Spinal cord (tissue), 10 donors: ENCODE measurements at places on chromosomes 2 and 18. TPM values are rescaled to one million over a fixed set of nuclear protein-coding genes. Genes with fewer than 3 reads are reported as not detected.
A peak's percentile ranks its signal among the peaks of the same experiment; 100 is the strongest.

DNA sequence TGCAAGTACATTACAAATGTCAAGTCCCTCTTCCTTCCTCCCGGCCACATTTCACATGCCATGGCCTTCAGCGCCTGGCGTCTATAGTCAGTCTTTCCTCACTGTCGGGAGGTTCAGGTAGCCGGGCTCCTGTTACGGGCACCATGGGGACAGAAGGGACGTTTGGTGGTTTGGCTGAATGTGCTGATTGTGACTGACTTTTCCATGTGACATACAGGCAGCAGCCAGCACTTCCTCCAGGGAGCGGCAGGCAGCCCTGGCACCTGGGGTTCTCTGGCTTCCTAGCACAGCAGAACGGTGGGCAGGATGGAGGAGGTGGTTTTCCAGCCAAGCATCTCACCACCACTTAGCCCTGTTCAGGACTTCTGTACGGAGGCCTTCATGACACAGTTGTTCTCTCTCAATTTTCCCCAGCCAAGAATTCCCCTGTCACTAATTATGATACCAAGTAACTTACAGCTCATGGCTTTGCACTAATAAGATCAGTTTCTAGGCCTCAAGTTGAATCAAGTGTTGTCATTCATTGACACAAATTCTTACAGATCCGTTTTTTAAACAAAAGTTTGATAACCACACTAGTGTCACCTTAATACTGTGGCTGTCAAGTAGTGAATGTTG is 83.9 kb upstream of the REV1 start:
- peaks cover 14% of the 10 kb centered on the region for H3K36me3 ChIP-seq
- H3K27ac ChIP-seq = peak overlapping the region; percentile 65
- no peak overlapping the region for H3K4me3 ChIP-seq
- H3K4me1 ChIP-seq = peaks cover 33% of the 10 kb centered on the region

HRH4 gene
- 0.20 TPM for total RNA-seq

DNA sequence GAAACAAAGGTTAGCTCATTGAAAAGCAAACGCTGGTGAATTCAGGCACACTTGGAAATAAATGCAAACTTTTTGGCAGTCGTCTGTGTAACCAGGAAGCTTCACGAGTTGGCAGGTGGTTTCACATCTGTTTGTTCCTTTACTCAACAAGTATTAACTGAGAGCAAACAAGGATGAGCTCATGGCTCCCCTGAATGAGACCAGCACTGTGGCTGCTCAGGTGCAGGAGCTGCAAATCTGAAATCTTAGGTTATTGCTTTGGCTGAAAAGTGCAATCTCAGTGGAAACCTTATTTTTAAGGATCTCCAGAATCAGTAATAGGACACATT is 46.3 kb downstream of the SH3RF3 start:
- no peak for DNase-seq
- H3K27me3 ChIP-seq = no peaks in the 10 kb centered on the region
- peaks cover 40% of the 10 kb centered on the region for H3K4me1 ChIP-seq
- no peak overlapping the region for H3K4me3 ChIP-seq

DNA sequence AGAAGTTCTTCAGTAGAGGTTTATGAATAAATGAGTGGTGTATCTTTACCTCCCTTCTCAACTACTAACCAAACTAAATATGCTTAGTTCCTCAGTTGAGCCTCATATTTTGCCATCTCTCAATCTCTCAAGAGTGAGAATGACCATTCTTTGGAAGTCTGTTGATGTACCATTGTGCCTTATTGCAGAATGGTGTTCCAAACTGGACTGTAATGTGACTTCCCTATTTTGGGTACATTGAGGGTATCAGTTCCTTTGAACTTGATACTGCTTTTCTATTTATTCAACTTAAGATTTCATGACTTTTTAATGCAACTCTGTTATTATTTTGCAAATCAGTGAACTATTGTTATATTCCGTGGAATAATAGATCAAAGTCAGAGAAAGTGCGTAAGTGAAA is 159.4 kb downstream of the PTPRM start:
- no peak overlapping the region for H3K27ac ChIP-seq
- no peaks in the 10 kb centered on the region for H3K4me1 ChIP-seq

CDKL4 gene
- total RNA-seq = 3.7 TPM

ITPRIPL1 gene
- 2.3 TPM for total RNA-seq

GRCh38 chr2:106113361-106113966 is 80.6 kb downstream of the UXS1 start:
- H3K4me3 ChIP-seq = no peak overlapping the region
- H3K4me1 ChIP-seq = peaks cover 27% of the 10 kb centered on the region
- H3K27me3 ChIP-seq = no peaks in the 10 kb centered on the region
- H3K36me3 ChIP-seq = peaks cover 36% of the 10 kb centered on the region
- DNase-seq = no peak
- no peak overlapping the region for H3K27ac ChIP-seq

WNT10A gene
- 0.17 TPM for total RNA-seq

DNA sequence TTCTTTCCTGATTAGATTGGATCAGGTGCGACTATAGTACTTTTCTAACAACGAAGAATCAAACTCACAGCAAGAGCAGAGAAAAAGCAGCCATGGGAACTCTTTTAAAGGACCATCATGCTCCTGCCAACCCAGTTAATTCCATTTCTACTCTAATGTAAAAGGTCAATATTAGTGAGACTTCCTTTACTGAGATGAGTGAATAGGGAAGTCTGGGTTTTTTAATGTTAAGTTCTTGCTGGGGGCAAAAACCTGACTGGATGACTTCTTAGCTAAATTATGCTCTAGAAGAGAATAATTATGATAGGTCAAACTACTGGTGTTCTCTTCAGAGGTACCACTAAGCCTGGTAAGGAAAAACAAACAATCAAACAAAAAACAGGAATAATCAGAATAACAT is 8.4 kb downstream of the SRBD1 start:
- H3K27ac ChIP-seq = no peak overlapping the region
- DNase-seq = no peak
- H3K4me3 ChIP-seq = no peak overlapping the region
- peaks cover 3% of the 10 kb centered on the region for H3K36me3 ChIP-seq
- no peaks in the 10 kb centered on the region for H3K27me3 ChIP-seq
- no peaks in the 10 kb centered on the region for H3K4me1 ChIP-seq

- no peak overlapping the region for H3K4me3 ChIP-seq
- no peak for DNase-seq
- H3K27ac ChIP-seq = no peak overlapping the region
These were observed 82.8 kb downstream of the ZNF516 start for GRCh38 chr18:76412010-76412817.

RAB11FIP5 gene
- 15.8 TPM for total RNA-seq

GRCh38 chr2:67713376-67713775 is 316.2 kb downstream of the ETAA1 start:
- no peaks in the 10 kb centered on the region for H3K27me3 ChIP-seq
- H3K27ac ChIP-seq = no peak overlapping the region
- DNase-seq = no peak
- no peaks in the 10 kb centered on the region for H3K4me1 ChIP-seq
- H3K36me3 ChIP-seq = no peaks in the 10 kb centered on the region

NEURL3 gene
- total RNA-seq = 0.30 TPM

RGPD3 gene
- 0.88 TPM for total RNA-seq

- H3K27ac ChIP-seq = no peak overlapping the region
- H3K4me3 ChIP-seq = no peak overlapping the region
- H3K4me1 ChIP-seq = no peaks in the 10 kb centered on the region
- no peaks in the 10 kb centered on the region for H3K27me3 ChIP-seq
- H3K36me3 ChIP-seq = peaks cover 45% of the 10 kb centered on the region
These were observed 105.6 kb downstream of the CEP192 start for GRCh38 chr18:13096719-13097118.

GALNT13 gene
- total RNA-seq = 21.6 TPM

SLC5A7 gene
- 40.3 TPM for total RNA-seq

DNA sequence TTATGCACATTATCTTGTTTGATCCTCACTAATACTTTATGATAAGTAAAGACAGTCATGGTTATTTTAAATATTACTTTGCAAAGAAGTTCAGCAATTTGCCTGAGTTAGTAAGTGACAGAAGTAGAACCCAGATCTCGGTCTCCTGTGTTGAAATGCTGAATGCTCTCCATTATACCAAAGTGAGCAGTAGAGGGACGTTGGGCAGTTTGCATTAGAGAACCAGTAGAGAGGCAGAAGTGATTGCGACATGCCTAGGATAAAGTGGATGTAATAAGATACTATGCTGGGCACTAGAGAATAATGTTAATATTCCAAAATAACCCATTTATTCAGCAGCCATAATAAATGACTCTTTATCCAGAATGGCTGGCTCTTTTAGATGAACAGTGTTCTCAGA is 201.0 kb downstream of the PMAIP1 start:
- H3K4me1 ChIP-seq = no peaks in the 10 kb centered on the region
- no peak overlapping the region for H3K4me3 ChIP-seq
- DNase-seq = no peak
- H3K27ac ChIP-seq = no peak overlapping the region
- H3K36me3 ChIP-seq = no peaks in the 10 kb centered on the region

TRPM8 gene
- 0.22 TPM for total RNA-seq

GRCh38 chr2:112708968-112709367 is 11.9 kb upstream of the NT5DC4 start:
- H3K4me1 ChIP-seq = peaks cover 9% of the 10 kb centered on the region
- no peaks in the 10 kb centered on the region for H3K27me3 ChIP-seq
- no peak overlapping the region for H3K4me3 ChIP-seq

GRCh38 chr2:109454304-109454703 is 159.5 kb downstream of the SEPTIN10 start:
- DNase-seq = no peak
- peaks cover 13% of the 10 kb centered on the region for H3K36me3 ChIP-seq

GRCh38 chr18:21663578-21663977 is 41.0 kb downstream of the ABHD3 start:
- no peaks in the 10 kb centered on the region for H3K36me3 ChIP-seq
- peak; percentile 10 for DNase-seq
- no peaks in the 10 kb centered on the region for H3K4me1 ChIP-seq
- H3K4me3 ChIP-seq = no peak overlapping the region
- H3K27ac ChIP-seq = no peak overlapping the region

DNA sequence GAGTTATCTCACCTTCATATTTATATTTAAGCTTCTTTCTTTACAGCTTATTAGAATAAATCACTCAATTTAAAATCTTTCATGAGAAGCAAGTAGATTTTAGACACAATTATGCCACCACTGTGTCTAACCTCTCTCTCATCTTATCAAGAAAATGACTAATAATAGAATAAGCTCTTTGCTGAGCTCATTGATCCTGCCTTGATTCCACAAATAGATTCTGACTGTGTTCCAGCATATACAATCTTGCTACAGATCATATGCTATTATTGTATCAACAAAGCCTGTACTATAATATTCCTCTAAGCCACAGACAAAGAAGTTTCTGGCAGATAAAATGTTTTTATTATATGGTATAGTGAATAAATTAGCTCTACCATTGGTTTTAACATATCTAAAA is 168.7 kb upstream of the GULP1 start:
- H3K27ac ChIP-seq = no peak overlapping the region
- H3K4me3 ChIP-seq = no peak overlapping the region
- no peaks in the 10 kb centered on the region for H3K27me3 ChIP-seq

POTEI gene
- total RNA-seq = 0.72 TPM

DNA sequence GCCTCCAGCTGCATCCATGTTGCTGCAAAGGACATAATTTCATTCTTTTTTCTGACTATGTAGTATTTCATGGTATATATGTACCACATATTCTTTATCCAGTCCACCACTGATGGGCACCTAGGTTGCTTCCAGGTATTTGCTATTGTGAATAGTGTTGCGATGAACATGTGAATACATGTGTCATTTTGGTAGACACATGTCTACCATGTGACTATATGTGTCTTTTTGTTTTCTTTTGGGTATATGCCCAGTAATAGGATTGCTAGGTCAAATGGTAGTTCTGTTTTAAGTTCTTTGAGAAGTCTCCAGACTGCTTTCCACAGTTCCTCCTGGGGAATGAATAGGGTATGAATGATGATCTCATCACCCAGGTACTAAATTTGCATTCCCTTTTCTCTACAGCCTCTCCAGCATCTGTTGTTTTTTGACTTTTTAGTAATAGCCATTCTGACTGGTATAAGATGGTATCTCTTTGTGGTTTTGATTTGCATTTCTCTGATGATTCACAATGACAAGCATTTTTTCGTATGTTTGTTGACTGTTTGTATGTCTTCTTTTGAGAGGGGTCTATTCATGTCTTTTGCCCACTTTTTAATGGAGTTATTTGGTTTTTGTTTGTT is 35.6 kb upstream of the FEZ2 start:
- no peak for DNase-seq
- H3K4me1 ChIP-seq = no peaks in the 10 kb centered on the region
- no peaks in the 10 kb centered on the region for H3K36me3 ChIP-seq
- no peaks in the 10 kb centered on the region for H3K27me3 ChIP-seq
- no peak overlapping the region for H3K27ac ChIP-seq

DNA sequence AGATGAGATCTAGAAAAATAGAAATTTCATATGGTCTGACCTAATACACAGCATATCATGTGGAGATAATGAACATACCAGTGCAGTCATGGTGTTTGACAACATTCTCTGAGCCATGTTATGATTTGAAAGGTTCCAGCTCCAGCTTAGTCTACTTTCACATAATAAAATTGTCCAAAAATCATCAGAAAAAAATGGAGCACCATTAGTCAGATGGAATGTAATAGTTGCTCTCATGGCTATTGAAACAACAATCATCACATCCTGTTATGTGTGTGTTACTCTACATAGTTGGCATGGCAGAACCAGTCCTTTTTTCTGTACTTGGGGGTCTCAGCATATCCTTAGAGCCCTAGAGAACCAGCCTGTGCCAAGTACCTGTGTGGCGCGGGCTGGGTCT is 678.9 kb upstream of the FANCL start:
- H3K27ac ChIP-seq = no peak overlapping the region
- no peak overlapping the region for H3K4me3 ChIP-seq
- no peaks in the 10 kb centered on the region for H3K36me3 ChIP-seq
- peaks cover 2% of the 10 kb centered on the region for H3K27me3 ChIP-seq

POTEJ gene
- total RNA-seq = 0.10 TPM

- H3K4me3 ChIP-seq = no peak overlapping the region
- no peaks in the 10 kb centered on the region for H3K36me3 ChIP-seq
- H3K27ac ChIP-seq = no peak overlapping the region
- no peaks in the 10 kb centered on the region for H3K4me1 ChIP-seq
These were observed 59.9 kb upstream of the MRPS9 start for GRCh38 chr2:104977958-104978357.

DNA sequence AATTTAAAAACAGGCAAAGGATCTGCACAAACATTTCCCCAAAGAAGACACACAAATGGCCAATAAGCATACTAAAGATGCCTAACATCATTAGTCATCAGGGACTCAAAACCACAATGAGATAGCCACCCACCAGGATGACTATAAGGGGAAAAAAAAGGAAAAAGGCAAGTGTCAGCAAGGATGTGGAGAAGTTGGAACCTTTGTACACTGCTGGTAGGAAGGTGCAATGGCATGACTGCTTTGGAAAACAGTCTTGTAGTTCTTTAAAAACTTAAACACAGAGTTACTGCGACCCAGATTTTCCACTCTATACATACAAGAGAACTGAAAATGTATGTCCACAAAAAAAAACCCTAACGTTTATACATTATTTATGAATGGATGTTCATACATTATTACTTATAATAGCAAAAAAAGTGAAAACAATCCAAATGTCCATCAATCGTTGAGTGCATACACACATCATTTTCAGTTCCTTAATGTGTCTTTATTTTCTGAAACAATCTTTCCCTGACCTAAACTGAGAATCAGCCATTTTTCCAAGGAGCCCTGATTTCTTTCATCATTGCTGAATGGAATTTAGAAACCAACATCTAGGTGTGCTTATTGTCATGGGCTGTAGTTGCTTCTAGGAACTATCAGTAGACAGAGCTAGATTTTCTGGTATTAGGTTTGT is 64.7 kb upstream of the TLK1 start:
- H3K27me3 ChIP-seq = no peaks in the 10 kb centered on the region
- H3K4me1 ChIP-seq = no peaks in the 10 kb centered on the region
- H3K36me3 ChIP-seq = no peaks in the 10 kb centered on the region
- H3K27ac ChIP-seq = no peak overlapping the region
